ENCODE measurements at places on chromosomes 7 and 10.
A peak's percentile ranks its signal among the peaks of the same experiment; 100 is the strongest.

DNA sequence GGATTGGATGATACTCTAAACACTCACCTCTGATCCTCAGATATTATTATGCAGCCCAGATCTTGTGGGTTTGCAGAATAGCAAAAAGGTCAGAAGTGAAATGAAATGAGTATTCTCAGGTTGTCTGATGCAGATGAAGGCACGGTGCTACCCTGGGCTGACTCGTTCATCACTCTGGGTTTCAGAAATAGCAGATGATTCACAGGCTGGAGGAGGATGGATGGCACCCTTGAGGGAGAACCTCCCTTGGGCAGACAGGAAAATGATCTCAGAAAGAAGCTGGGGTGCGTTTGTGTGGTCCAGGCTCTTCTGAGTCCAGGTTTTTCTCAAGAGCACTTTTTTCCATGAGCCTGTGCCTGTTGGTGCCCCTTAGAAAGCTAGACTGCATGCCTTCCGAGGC is 515.8 kb upstream of the MKI67 start:
- DNase-seq, result no peak

DNA sequence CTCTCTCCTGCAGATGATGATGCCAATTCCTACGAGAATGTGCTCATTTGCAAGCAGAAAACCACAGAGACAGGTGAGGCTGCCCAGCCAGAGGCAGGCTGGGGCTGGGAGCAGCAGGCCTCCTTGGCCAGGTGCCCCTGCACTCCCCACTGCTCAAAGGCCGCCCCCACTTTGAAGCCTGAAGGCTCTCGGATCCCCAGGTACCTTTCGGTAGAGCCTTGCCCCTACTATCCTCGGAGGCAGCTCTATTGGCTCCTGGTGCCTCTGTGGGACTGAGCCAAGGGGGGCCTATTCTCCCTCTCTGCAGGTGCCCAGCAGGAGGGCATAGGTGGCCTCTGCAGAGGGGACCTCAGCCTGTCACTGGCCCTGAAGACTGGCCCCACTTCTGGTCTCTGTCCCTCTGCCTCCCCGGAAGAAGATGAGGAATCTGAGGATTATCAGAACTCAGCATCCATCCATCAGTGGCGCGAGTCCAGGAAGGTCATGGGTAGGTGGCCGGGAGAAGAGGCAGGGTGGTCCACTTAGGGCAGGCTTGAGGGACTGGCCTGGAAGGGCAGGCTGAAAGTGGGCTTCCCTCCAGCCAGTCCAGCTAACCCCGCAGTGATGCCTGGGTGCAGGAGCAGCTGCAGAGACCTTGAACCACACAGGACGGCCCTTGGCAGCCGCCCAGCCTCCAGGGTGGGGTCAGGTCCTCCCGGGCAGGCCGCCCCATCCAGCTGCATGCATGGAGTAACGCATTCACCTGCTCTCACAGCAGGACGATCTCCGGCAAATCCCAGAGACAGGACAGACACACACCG is 14.1 kb downstream of the LAT2 start:
- DNase-seq, result no peak

GRCh38 chr10:99674762-99675161 is 15.5 kb downstream of the ENTPD7 start:
- no peak for DNase-seq

DNA sequence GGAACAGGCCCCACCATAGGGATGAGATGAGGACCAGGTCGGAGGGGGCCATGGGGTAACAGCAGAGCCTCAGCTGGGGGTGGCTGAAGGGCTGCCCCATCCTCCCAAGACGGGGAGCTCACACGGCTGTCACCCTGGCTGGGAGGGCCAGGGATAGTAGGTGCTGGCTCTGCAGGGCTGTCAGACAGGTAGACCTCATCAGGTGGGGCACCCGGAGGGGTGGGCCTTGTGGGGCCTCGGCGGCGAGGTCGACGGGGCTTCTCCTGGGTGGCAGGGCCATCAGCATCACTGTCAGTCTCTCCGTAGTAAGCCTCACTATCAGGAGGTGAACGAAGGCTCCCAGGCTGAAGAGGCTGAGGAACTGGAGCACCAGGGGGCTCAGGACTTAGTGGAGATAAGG is 2.6 kb downstream of the SYNPO2L start:
- DNase-seq, result no peak

DNA sequence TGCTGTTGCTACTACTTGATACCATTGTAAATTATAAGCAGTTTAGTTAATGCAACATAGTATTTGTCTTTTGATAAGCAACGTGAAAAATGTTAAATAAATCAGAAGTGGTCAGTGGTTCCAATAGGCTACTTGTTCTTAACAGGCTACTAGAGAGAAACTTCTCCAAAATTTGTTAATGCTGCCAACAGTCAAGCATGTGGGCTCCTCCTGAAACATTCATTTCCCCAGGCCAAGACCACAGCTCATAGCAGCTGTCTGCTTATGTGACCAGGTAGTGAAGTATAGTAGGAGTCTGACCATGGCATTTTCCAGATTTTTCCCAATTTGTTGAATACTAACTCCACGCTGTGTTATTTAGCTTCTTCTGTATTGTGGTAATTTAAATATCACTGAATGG is 81.0 kb downstream of the CYP51A1 start:
- DNase-seq, result no peak

DNA sequence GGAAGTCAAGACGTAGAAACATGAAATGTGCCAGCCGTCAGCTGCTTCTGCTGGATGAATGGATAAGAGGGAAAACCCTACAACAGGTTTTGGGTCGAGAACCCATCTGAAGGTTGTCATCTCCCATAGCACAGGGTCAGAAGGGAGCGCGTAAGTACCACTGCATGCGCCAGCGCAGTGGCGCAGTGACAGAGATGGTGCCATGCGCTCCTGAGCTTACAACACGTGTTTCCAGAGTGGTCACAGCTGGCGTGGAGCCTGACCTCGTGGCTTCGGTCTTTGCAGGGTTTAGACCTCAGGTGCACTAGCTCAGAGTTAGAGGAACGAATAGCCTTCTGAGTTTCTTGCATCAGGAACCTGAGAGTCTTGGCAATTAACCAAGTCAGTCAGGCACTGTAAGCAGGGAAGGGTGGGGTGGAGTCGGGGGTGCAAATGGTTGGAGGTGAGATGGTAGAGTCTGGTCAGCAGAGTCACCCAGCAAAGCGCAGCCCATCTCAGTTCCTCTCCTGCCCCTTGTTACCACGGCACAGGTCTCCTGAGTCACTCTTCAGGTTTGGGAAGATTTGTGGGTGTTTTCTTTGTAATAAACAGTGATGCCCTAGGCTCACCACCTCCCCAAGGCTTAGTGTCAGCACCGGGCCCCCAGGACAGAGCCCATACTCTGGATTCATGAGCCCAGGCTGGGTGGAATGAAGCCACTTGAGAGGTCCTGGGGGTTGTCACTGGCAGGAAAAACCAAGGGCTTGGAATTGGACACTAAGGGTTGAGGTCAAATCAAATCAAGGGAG is 84.1 kb upstream of the PPIF start:
- DNase-seq, result no peak

- DNase-seq, result peak; percentile 27
These were observed 1.9 kb upstream of the ARL4A start for GRCh38 chr7:12685550-12685949.

GRCh38 chr10:3853547-3854303 is 68.7 kb upstream of the KLF6 start:
- DNase-seq, result no peak

DNA sequence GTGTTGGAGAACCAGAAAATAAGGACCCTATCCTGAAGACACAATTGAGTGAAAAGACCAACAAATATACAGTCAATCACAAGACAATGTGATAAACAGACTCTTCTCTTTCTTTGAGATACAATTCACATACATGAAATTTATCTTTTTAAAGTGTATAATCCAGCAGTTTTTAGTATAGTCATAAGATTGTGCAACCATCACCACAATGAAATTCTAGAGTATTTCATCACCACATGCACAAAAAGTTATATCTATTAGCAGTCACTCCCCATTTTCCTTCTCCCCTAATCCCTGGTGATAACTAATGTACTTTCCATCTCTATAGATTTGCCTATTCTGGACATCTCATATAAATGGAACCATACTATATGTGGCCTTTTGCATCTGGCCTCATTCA is 8.2 kb upstream of the SORBS1 start:
- no peak for DNase-seq

DNA sequence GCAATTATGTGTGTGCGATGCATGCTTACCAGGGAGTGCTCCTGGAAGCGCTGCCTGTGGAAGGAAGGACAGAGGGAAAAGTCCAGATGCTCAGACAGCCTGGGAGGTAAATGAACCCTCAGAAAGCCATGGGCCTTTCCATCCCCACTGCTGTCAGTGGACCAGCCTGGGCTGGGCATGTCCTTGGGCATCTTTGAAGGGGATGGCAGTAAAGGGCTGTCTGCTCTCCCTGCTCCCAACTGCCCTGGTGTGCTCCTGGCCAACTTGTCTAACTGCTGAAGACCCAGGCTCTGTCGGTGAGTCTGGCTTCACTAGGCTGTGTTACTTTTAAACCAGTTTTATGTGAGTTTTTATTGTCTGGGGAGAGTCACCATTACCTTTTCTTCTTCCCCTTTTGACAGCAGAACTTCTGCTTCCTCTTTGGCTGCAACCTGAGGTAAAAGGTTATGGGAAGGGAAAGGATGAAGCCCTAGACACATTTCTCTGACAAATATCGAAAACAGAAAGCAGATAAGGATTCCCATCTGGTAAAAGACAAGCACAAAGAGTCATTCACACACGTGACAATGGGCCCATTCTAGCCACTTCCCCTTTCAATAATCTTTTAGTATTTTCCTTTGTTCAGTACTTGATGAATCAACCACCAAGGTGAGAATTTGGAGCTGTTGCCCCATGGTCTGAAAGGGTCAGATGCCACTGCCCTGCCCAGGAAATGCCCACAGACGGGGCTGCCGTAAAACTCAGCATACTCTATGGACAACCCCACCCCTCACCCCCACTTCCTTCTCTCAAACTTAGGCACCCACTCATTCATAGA is 27.6 kb upstream of the PIK3AP1 start:
- no peak for DNase-seq

- no peak for DNase-seq
These were observed 11.0 kb downstream of the RHBDD2 start for GRCh38 chr7:75889826-75890225.

DNA sequence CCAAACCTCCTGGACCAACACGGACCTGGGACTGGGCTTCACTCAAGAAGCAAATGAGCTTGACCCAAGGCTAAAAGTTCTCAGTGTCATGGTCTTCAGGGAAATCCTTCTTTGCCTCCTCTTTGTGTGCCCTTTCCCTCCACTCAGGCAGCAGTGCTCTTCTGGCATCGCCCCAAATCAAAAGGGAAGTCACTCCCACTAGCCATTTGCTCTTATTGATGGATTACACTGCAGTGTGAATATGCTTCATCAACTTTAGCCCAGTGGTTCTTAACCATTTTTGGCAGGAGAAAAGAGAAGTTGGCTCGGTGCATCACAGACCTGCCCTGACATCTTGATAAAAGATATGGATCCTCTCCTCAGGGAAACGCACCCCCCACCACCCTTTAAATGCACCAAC is 19.2 kb upstream of the IKZF1 start:
- no peak for DNase-seq

DNA sequence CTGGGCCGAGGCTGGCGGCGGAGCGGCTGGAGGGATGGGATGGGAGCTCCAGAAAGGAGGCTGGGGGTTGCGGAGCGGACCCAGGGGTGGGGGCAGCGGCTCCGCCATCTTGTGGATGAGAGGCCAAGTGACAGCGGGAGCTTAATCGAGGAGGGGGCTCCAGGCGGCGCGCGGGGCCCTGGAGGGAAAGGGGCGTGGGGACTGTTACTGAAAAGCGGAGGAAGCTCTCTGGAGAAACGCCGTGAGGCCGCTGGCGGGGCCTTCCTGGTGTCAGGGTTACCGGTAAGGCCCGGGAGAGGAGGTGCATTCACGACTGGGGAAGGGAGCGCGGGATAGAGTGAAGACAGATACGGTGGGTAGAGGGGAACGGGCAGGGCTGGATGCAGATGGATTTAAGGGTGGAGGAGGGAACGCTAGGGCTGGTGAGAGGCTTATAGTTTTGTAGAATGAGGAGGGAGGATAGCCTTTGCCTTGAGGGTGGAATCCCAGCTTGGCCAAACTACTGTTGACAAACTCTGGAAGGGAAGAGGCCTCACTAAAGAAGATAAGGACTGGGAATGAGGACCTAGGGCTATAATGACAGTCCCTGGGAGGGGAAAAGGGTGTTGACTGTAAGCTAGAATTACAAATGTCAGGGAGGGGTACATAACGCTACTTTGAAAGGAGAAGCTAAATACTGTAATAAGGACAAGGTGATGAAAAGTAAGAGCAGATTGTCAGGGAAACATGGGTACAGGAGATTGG is 535 bp downstream of the BTRC start:
- peak; percentile 86 for DNase-seq

GRCh38 chr10:89122433-89123051 is 84.6 kb downstream of the CH25H start:
- DNase-seq, result no peak

DNA sequence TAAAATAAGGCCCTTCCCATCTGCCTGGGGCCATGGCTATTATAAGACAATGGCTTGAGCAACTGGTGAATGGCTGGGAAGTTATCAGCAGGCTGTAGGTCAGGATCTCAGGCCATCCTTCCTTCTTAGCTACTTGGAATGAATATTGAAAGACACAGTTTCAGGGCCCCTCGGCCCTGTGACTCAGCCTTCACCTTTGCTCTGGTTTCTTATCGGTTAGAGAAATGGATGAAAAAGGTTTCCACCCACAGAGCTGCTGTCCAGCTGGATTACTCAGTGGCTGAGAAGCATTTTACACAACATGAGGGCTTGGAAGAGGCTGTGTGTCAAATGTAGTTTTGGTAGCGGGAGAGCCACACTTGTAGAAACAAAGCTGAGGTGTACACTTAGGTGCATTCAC is 9.4 kb downstream of the ACSL5 start:
- no peak for DNase-seq

DNA sequence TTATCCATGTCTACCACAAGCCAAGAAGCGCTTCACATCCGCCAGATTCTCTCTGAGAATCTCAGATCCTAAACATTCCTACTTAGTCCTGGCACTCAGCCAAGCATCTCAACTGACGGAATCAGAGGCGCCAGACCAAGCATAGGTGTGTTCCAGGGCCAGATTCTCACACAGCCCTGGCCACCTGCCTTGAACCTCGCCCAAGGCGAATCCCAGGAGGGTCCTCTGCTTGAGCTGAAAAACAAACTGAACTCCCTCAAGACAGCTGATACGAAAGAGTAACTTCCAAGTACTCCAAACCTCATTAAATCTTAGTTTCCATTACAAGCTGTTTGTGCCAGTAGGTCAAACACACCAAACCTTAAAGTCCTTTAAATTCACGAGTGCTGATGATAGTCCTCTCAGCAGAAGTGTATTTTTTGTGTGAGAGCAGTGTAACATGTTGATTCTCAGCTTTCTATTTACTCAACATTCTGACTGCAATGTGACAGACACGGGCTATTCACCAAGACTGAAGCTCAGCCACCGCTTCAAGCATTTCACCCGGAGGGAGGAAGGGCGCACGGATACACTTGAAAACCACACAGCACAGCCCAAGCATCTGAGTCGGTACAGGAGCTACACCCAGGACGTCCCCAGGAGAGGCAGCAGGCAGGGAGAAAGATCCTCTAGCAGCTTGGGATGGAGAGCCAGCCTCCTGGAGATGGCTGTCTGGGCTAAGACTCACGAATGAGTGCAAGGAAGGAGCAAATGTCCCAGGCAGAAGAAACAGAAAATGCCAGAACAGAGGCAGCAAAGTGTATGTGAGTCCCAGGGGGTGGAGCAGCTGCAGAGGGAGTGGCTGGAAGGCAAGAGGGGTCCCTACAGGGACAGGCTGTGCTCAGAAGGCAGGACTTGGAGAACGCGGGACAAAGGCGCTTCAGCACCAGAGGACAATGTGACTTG is 6.0 kb downstream of the PARD3 start:
- no peak for DNase-seq

All from SK-N-SH (cell line).